Stimulated activated CD8-positive, alpha-beta memory T cell treated with anti-CD3 and anti-CD28 coated beads, Interleukin-15, amount 100 ng/mL, for 4 hours (primary cell): ENCODE measurements at places on chromosomes 2 and 18.

- no peak for DNase-seq
Measured at GRCh38 chr2:97005353-97005752, 19.0 kb upstream of the FAM178B start.

GRCh38 chr2:112880696-112881095 lies 30.3 kb upstream of the IL37 start:
- no peak for DNase-seq

GRCh38 chr2:229901819-229902218 lies 20.0 kb downstream of the TRIP12 start:
- DNase-seq: no peak

DNA sequence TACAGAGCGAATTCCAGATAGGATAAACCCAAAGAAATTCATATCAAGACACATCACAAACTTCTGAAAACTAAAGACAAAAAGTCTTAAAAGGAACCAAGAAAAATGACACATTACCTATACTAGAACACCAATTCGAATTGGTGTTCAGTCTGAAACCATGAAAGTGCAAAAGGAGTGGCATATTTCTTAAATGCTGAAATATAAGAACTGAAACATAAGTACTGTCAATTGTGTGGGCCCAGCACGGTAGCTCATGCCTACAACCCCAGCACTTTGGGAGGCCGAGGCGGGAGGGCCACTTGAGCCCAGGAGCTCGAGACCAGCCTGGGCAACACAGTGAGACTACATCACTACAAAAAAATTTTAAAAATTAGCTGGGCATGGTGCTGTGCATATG lies 43.4 kb downstream of the TMEM131 start:
- no peak for DNase-seq

GRCh38 chr2:120497261-120497977 lies 151.5 kb downstream of the INHBB start:
- no peak for DNase-seq

- DNase-seq: no peak
Measured at GRCh38 chr18:59952283-59953007, 52.6 kb downstream of the PMAIP1 start.

DNA sequence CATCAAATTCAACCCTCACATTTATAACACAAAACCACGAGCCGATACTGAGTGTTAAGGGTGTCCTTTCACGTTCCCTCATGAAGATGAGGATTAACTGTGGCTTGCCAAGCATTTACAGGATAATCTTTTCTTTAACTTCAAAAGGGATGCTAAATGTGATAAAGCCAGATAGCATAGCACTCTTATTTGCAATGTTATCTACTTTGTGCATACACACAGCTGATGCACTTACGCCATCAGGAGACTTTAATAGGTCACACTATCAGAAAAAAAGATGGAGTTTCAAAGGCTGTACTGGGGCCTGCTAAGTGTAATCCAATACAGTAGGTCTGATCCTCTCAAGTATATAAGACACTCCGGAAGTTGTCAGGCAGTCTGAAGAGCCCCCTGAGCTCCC lies 572.7 kb downstream of the PIK3C3 start:
- no peak for DNase-seq

DNA sequence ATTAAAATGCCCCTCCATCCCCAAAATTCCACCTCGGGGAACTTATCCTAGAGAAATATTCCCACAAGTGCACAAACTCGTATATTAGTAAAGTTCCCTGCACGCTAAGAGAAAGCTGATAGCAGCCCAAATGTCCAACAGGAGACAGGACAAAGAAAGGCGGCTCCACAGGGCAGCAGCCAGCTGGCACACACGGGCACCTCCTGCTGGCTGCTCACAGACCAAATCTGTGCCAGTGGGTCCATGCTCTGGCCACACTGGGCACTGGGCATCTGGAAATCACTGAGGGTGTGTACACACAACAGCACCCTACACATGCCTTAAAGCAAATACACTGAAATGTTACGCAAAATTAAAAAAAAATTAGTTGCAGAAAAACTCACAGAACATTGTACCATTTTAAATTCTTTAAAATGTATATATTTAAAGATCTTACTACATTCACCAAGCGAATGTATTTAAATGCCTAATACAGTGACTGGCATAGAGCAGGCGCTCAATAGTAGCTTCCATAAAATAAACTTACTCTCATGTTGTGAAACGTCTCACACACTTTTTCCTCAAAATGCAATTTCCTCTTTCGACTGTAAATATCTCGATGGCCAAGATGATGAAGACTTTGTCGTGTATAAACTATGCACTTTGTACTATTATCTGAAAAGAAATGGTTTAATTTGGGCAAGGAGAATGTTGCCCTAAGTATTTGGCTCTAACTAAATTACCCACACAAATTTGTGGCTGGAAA lies 19.4 kb downstream of the ZNF516 start:
- no peak for DNase-seq

DNA sequence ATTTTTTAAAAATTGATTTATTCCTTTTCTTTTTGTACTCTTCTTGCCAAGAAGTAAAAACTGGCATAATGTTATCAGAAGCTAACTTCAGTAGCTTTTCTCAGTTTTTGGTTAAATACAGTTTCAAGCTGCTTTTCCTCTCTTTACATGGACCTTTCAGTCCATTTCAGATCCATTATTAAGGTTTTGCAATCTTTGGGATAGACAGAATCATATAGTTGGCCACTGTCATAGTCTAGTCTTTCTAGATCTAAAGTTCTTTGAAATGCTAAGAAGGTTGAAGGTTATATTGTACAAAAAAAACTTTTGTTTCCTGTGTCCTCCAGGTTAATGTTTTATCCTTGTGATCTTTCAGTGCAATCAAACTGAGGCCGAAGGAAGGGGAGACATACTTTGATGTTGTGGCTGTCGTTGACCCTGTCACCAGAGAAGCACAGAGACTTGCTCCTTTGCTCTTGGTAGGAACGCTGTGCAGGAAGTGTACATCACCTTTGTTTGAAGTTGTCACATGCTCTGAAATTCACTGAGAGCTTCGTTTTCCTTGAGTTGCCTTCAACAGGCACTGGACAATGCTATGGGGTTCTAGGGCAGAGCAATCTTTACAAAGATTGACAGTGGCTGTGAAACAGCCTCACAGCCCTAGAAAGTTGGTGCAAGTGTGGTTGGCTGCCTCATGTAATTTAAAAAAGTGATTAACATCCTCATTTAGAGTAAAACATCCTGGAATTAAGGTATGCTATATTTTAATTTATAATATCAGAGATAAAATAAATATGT lies 79.1 kb downstream of the UGGT1 start:
- DNase-seq: no peak

DNA sequence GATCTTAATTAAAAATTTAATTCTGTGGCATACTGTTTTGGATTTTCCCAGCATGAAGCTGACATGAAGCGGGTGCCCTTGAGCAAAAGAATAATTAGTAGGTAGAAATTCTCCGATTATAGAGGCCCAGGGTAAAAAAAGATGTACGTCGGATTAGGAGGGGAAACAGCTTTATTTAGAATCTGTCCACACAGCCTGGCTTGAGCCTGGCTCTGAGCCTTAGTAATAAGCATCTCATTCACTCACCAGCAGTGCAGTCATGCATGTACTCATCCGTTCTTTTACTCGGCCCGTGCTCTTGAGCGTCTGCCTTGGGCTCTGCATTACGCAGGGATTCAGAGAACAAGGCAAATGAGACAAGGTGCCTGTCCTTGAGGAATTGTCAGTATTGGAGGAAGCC lies 219.3 kb downstream of the AGAP1 start:
- DNase-seq: no peak

- DNase-seq: no peak
Measured at GRCh38 chr2:128416109-128416785, 97.6 kb upstream of the HS6ST1 start.

GRCh38 chr2:238947243-238947760 lies 99.4 kb downstream of the TWIST2 start:
- DNase-seq: no peak

GRCh38 chr2:170324640-170325046 lies 146.7 kb downstream of the MYO3B start:
- no peak for DNase-seq

GRCh38 chr2:122927197-122927596 lies 1097.9 kb upstream of the CNTNAP5 start:
- DNase-seq: no peak

DNA sequence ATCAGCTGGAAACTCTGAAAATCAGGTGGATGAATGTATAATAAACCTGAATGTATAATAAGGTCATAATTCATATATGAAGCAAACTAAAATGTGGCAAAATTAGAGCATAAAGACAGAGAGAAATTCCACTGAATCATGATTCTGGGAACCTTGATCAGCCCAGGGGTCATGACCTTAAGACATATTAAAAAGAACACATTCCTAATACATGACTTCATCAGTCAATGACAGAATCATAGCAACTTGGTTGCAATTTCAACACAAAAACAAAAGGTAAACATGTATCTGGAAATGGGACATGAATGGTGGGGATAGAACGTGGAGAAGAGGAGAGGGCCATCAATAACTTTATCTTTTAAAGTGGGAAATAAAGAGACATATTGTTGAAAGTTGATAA lies 17.6 kb downstream of the AFF3 start:
- no peak for DNase-seq

GRCh38 chr2:132037527-132038178 lies 124.1 kb downstream of the ANKRD30BL start:
- no peak for DNase-seq

GRCh38 chr2:189613077-189613636 lies 32.6 kb upstream of the SLC40A1 start:
- no peak for DNase-seq

DNA sequence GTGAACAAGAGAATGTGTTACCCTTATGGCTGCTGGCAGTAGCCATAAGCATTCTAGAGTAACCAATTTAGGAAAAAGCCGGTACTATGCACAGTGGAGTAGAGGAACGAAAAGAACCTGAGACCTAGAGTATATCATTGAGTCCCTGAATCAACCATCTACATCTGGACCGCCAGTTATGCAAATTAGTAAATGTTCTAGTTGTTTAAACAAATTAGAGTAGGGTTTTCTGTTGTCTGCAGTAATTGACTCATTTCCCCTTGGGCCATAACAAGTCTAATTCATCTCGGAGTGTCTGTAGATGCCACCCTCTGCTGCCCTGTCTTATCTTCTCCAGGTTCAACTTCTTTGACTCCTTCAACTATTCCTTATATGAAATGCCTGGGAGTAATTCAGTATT lies 60.1 kb upstream of the CAPN13 start:
- no peak for DNase-seq

DNA sequence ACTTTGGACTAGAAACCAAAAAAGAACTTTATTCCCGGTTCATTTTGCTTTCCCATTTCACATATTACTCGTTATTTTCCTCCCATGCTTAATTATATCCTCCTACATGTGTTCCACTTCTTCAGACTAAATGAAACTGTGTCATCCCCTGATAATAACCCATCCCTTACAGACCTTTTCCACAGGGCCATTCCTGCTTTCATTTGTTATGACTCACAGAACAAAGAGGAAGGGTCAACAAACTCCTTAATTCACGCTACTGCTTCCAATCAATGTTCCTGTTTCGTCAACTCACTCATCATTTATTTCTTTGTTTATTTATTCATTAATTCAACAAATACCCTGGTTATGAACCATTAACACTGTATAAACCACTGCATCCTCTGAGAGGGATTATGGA lies 104.5 kb downstream of the ZEB2 start:
- no peak for DNase-seq

DNA sequence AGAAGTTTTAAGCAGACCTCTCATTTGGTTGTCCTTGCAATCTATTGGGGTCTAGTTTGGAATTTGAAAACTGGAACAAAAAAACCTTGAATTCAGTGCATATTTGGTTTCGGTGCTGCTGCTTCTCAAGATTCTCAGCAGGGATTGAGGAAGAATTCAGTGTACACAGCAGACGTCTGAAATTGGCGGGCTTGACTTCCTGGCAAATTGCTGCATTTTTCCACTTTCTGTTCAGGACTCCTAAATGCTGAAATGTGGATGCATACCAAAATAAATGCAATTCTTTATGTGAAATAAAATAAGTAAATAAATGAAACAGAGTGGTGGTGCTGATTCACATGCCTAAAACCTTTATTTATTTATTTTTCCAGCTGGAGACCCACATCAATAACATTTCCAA lies 332.4 kb upstream of the KYNU start:
- DNase-seq: no peak

GRCh38 chr18:54127759-54128378 lies 96.6 kb downstream of the MBD2 start:
- no peak for DNase-seq

- DNase-seq: no peak
Measured at GRCh38 chr18:12005538-12006487, 24.5 kb downstream of the IMPA2 start.

GRCh38 chr18:62745089-62745751 lies 29.9 kb downstream of the PHLPP1 start:
- no peak for DNase-seq

DNA sequence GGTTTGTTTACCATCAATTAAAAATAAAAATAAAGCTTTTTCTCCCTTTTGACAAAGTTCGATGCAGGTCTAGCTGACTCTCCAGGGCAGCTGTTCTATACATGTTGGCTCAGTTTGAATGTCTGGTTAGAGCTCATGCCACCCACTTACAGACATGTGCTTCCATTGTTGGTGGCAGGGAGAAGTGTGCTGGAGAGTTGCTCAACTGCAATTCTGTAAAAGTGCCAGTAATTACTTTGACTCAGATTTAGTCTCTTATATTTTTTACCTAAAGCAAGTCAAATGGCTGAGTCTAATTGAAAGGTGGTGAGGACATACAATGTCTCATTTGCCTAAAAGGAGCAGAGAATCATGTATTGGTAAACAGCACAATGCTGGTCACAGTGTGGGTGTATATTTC lies 609.1 kb upstream of the SYT4 start:
- DNase-seq: no peak

GRCh38 chr2:194587739-194588270 lies 1069.2 kb upstream of the SLC39A10 start:
- DNase-seq: no peak

GRCh38 chr2:38146275-38146906 lies 70.4 kb upstream of the CYP1B1 start:
- DNase-seq: no peak

DNA sequence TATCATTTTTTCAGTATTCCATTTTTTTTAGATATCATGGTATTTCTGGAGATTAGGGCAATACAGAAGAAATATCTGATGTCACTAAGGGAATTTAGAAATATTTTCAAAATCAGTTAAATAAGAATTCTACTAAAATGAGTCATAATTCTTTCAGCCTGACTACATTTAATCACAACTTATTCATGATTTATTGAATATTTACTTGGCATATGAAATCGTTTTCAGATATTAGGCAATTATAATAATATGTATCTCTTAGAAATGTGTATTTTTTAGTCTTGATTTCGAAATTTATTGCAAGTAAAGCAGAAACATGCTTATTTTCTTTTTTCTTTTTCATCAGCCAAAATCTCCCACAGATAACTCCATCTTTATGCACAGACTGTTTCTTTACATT lies 142.2 kb downstream of the CCDC102B start:
- DNase-seq: no peak

DNA sequence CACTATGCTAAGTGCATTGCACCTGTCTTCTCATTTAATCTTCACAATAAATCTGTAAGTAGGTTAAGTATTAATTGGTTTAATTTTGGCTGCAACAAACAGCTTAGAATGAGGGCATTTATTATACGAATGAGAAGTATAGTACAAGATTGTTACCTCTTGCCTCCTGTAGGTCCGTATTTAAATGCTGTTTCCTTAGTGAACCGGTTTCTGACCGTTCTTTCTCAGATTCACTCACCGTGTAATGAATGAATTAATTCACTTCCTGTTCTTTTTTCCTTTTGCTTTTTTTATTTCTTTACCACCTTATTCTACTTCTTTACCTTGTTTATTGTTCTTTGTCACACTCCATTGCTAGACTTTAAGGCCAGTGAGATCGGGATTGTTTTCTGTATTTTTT lies 153.8 kb upstream of the RASGRP3 start:
- DNase-seq: no peak
